ENCODE measurements at places on chromosomes 7 and 10.

DNA sequence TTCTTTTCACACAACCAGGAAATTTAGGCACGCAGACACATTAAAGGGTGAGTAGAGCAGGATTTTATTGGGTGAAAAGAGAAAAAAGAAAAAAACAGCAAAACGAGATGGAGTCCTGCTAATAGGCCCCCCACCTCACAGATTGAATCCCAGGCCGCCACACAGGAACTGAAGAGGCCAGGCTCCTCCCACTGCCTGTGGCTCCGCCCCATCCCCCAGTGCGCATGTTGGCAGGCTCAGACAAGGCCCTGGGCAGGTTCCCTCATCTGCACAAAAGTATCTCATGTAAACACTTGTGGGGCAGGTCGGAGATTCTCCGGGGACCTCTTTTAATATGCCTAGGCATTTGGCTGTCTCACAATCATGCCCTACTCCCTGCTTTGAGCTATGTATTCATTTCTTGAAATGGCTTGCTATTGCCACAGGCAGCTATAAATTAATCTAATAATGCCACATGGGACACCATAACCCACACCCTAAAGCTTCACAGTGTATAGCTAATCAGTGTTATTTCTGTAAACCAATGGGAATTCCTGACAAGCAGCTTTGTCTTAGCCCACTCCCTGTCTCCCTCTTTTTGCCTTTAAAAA lies 76.2 kb upstream of the KIF5B start:
- no peak for DNase-seq

DNA sequence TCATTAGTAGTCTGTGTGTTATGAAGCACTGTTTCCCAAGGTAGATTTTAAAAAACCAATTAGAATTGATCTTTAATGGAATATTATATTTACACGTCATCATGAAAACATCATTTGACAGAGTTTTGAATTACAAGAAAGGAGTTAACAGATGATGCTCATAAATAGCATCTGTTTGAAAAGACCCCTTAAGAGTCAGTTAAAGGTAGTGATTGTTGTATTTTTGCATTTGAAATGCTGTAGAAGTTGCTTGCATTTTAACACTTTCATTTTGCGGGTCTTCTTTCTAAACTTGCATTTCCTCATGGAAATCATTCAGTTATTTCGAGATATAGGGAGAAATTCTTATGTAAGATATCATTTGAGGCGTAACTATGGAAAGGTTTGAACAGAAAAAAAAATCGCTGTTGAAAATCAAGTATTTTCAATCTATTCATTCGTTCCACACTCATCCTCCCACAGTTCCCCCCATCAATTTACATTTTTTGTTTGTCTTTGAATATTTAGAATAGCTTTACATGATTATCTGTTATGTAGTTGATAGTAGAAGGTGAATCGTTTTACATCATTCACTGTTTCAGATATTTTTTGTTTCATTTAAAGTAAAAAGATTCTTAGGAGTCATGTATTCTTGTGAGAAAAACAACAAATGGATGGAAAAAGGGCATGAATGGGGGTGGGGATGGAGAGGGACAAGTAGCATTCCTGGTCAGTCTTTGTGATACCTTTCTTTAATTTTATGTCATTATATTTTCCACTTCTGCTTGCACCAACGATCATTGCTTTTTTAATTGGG lies 3.0 kb upstream of the SKIDA1 start:
- no peak for DNase-seq

DNA sequence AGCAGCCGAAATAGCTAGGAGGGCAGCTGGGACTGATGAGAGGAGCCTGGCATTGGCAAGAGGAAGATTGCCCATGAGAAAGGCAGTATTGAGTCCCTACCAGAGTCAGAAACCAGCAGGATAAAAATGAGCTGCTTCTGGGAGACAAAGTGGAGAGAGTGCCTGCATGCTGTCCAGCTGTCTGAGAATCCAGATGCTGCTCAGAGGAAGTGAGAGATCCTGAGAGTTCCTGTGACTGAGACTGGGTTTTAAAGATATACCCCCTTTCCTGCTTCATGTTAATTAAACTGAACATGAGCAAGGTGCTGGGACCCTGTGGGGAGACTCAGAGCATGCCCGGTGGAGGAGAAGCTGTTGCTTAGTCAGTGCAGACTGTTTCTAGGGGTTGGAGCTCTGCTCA lies 107.5 kb downstream of the KIF20B start:
- no peak for DNase-seq

- no peak for DNase-seq
Observed at GRCh38 chr10:42975005-42975493, 101.8 kb upstream of the RET start.

DNA sequence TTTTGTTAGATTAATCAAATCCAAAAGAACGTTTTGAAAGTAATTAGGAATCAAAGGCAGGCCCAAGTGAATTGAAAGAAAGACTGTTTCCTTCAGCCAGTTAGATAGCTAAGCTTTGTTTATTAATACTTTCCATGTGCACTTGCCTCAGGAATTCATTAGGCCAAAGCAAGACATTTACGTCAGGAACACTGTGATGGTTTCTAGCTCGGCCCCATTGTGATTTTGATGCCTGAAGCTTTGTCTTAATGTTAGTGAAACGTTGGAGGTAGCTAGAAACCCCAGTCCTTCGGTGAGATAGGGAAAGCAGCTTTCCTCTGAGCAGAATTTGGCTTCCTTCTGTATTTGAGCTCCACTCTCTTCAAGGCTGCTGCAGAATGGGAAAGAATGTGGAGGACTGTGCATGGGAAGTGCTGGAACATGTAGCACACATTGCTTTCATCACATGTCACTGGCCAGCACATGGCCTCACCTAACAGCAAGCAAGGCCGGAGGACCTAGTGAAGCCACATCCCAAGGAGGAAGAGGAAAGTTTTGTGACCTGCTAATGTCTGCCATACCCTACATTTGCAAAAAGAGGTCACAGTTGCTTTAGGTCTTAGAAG lies 64.1 kb downstream of the PCGF5 start:
- no peak for DNase-seq

GRCh38 chr7:78279032-78279431 lies 480.5 kb downstream of the PHTF2 start:
- no peak for DNase-seq

GRCh38 chr10:123958241-123958640 lies 66.6 kb upstream of the CPXM2 start:
- DNase-seq: no peak

GRCh38 chr7:95972523-95972922 lies 200.2 kb downstream of the DYNC1I1 start:
- no peak for DNase-seq

GRCh38 chr7:101932083-101932482 lies 114.7 kb downstream of the CUX1 start:
- DNase-seq: no peak

- no peak for DNase-seq
Observed at GRCh38 chr10:100984672-100985177, 2.6 kb downstream of the MRPL43 start.

DNA sequence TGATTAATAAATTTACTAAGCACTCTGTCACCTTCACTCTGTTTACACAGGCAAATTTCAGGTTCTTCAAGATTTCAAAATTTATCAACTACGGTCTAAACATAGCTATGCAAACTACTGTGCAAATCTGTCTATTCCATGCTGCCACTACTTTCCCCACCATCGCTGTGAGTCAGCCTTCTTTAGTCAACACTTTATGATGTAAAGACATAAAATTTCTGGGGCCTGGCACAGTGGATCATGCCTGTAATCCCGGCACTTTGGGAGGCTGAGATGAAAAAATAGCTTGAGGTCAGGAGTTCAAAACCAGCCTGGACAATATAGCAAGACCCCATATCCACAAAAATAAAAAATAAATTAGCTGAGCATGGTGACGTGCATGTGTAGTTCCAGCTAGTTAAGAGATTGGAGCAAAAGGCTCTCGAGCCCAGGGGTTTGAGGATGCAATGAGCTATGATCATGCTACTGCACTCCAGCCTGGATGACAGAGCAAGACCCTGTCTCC lies 42.6 kb downstream of the CNOT4 start:
- DNase-seq: no peak

DNA sequence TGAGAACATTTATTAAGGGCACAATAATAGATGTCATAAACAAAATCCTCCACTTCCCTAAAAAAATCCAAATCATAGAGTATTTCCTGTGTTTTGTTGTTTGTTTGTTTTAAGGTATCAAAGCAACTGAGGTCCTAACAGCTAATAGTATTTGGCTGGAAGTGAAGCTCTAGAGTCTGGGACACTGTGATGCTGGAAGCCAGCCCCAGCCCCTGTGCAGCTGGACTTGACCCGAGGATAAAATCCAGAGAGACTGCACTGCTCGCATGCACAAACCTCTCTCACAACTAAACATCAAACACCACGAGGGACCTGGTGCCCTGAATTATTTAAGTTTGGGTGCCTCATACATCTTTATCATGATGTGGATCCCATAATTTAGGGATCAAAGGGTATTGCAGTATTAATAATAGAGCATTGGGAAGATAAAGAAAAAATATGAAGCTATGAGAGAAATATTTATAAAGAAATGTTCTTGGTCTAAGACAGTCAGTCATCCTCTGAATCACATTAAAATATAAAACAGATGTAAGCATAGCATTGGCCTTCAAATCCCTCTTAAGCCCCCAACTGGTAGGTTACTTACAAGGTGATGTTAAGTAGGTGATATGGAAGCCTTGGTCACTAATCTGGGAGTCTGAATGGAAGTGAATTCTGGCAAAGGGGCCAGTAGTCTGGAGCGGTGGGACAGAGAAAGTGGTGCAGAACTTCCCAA lies 44.4 kb downstream of the CUBN start:
- DNase-seq: no peak

DNA sequence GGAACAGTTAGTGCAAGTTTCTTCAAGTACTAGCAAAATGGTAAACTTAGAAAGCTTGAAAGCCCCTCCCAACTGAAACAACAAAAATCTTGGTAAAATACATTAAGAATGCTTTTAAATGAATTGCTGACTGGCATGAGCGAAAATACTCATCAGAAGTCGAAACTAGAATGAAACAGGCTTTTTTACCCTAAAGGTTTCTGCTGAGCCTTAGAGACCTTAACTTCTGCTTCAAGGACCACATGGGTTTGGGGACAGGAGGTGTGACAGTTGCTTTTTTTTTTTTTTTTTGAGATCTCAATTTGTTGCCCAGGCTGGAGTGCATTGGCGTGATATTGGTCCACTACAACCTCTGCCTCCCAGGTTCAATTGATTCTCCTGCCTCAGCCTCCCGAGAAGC lies 100.3 kb downstream of the MTPAP start:
- DNase-seq: no peak

DNA sequence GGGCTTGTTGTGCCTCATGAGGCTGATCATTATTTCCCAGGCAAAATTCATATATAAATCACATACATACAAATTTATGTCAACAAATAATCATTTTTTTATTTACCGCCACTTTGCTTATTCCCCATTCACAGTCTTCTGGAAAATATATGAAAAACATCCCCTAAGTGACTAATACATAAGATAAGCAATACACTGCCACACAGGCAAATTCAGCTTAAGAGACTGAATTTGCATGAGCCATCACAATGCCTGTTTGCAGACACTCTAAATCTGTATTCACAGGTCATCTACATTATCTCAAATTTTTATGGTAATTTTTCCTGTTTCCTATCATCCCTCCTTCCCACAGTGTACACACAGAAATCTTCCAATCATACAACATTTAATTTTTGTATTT lies 13.2 kb downstream of the OSBPL3 start:
- no peak for DNase-seq

DNA sequence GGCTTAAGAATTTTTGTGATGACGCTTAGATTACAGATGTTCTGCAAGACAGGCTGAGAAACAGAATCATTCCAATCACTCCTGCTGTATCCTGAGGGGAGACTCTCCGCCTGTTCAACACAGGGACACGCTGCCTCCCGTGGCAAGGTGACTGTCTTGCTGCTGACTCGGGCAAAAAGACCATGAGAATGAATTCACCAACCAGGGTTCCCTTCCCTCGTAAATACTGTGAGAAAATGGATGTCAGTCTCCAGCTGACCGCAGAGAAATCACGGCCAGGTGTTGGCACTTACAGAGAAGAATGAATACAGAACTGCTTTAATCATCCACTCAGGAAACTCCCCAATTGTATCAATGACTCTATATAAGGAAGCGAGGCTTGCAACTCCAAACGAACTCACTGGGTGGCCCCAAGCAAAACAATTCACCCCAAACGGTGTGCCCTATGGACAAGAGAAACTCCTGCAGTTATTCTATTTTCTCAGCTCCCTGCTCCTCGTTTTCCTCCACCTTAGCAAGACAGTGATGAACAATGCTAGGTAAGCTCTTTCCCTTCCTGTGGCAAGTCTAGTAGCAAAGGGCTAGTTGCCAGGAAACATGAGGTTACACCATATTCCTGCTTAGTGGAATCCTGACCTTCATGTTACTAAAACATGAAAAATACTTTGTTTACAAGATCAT lies 22.8 kb downstream of the GNA12 start:
- DNase-seq: no peak

DNA sequence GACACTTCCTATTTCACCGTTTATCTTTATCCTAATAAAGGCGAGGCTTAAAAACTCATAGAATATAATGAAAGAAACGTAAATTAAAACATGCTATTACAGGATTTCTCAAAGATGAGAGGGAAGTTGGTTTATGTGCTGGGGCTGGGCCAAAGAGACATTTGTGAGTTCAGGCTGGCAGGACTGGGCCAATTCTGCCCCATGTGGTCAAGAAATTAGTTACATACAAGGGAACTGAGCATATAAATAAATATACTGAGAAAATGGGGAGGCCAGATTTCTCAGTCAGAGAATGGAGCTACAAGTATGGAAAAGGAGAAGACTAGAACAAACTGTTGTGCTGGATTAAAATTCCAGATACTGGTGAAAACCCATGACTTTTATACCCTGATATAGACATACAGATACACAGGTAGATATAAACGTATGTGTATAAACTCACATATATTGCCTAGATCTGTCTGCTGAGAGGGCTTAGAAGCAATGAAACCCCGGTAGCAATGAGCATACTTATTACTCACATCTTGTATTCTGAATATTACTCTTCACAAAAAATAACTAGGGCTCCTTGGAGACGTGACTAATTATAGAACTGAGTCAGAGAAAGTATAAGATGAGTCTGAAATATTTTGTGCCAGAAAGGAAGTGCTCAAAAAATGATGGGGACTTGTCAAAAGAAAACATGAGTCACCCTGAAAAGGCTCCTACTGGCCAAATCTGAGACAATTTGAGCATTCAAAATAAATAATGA lies 155.7 kb upstream of the FGFR2 start:
- DNase-seq: no peak

DNA sequence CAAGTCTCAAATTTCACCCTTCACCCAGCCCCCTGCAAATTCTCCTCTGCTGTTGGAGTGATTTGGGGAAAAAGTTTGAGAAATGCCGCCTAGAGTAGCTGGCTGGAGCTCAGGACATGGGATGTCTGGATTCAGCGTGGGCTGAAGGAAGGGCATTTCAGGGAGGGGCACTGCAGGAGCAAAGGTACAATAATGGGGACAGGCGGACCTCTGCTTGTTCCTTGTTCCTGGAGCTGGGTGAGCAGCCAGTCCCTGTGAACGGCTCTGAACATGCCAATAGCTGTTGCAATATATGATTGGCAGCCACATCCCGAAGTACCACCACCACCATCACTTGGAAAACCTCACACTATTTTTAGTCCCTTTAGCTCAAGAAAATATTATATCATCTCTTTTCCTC lies 23.4 kb downstream of the ADRA2A start:
- no peak for DNase-seq
